Ammon's horn (tissue), 1 donor: ENCODE measurements at places on chromosomes 5 and 9.
A peak's percentile ranks its signal among the peaks of the same experiment; 100 is the strongest.

- DNase-seq, result no peak
Measured at GRCh38 chr5:100584889-100585288, 49.7 kb downstream of the FAM174A start.

DNA sequence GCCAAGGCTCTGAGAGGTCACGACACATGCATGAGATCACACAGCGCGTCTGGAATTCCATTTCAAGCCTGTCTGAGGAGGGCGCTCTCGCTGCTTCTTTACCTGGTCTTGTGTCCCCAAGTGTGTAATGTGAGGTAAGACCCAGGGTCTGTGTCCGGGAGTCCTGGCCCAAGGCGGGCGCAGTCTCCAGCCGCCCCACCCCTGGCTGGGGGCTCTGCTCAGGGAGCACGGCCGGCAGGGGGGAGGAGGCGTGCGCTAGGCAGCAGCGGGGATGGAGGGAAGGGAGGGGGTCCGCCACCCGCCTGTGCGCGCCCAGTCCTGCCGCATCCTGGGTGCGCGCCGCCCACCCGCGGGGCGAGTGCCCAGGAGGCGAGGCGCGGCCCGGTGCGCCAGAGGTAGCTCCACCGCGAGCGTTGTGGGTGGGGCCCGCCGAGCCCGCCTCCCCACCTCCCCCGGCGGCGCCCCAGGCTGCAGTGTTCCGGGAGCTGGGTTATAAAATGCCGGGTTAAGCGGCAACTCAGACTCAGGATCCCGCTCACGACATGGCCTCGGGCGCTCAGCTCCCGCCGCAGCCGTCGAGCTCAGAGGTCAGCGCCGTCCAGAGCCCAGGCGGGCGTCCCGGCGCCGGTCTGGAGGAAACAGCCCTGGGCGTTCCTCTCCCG, at the start of gene CCNI2:
Gene CCNI2 (plus strand): TSS at position 473 of the 662 bp plus-strand sequence. CDS start 70 bp downstream, at position 543.
- peak; percentile 68 for DNase-seq

GRCh38 chr9:122263699-122264349, 816 bp downstream of the RBM18 start:
- DNase-seq, result no peak

DNA sequence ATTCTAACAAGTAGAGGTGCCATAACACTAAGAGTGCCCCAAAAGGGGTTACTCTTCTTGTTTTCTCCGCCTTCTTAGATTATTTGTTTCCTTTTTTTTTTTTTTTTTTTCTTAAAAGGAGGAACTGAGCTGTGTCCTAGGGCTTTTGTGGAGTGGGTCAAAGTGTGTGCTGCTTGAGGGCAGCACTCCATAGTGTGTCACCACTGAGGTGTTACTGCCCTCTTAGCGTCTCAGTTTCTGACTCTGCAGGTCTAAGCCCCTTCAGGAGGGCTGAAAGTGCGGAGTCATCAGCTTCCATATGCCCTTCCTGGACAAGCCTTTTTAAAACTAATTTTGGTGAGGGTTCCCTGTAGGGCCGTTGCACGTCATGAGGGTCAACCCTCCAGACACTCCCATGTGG, 12.6 kb upstream of the NANS start:
- no peak for DNase-seq

GRCh38 chr9:36893911-36894310, 140.2 kb downstream of the PAX5 start:
- DNase-seq, result no peak

GRCh38 chr5:2996248-2996647, 244.8 kb upstream of the IRX2 start:
- DNase-seq, result no peak

DNA sequence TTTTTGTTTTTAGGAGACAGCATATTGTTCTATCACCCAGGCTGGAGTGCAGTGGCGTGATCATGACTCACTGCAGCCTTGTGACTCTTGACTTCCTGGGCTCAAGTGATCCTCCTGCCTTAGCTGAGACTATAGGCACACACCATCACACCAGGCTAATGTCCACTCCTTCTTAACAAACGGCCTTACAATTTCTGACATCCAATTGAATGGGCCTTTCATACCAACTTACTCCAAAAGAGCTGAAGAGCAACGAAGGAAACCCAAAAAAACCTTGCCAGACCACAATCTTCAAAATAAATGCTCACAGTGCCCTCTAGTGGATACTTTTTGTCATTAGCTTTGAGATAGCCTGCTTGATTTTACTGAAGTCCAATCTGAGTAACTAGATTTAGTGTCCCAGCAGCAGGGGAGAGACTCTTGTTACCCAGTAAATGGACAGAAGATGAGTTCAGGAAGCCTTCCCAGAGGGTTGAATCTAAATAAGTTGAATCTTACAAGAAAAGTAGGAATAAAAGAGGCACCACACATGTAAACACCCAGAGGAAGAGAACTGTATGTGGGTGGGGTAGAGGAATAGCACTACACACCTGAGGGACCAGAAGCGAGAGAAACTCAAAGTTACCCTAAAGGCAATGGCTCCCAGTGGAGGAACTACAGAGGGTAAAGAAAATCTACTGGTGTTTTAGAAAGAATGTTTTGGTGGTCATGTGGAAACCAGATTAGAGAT, 9.3 kb downstream of the ZNF622 start:
- peak; percentile 57 for DNase-seq

- DNase-seq, result no peak
Measured at GRCh38 chr5:144247131-144247530, 76.5 kb downstream of the KCTD16 start.

DNA sequence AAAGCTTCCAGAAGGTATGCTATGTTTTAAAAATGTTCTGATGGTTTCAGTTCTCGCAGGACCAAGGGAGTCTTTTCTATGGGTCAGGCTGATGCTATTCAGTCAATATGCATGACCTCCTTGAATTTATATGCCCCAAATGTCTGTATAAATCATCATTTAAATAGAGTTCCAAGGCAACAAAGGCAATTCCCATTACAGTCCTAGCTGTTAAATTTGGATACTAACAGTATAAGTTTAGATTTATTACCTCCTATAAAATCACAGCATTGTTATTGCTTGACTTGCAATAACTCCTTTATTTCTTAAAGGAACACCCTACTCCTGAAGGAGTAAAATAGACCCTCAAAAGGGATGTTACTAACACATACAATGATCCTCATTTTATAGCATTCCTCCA, 387.7 kb upstream of the CHD1 start:
- DNase-seq, result no peak

GRCh38 chr5:134130239-134130945, 15.9 kb downstream of the TCF7 start:
- DNase-seq, result no peak

DNA sequence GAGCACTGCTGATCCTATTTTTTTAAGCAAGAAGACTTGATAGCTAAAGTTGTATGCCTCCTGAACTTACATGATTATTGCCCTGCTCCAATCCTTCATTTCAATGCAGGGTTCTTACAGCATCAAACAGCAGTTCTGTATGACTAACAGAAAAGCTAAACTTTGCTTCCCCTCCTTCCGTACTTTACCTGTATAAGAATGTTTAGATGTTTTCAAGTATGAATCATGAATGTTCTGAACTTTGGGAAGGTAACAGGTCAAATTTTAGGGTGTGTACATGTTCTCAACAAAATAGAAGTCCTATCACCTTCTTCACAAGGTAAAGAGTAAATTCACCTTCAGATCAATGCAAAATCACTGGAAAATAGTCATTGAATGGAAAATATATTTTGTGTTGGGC, 972.6 kb upstream of the SEMA6A start:
- no peak for DNase-seq

DNA sequence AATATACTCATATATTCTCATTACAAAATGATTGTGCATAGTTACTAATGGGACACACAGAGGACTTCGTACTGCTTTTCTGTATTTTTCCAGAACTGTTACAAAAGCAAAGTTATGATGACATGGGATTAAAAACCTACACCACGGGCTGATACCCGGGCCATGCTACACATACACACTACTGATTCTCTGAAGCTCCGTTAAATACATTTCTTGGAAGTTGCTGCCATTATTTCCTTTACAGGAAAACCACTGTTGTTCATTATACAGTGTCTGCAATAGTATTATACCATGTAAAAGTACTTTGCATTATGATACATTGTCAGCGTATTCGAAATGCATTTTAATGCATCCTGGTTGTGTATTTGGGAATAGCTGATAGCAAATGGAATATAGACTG, 32.5 kb downstream of the EBF1 start:
- DNase-seq, result no peak

GRCh38 chr5:10856683-10857337, 95.8 kb upstream of the DAP start:
- peak; percentile 77 for DNase-seq

GRCh38 chr5:97383996-97384395, 200.9 kb upstream of the RIOK2 start:
- DNase-seq, result no peak

DNA sequence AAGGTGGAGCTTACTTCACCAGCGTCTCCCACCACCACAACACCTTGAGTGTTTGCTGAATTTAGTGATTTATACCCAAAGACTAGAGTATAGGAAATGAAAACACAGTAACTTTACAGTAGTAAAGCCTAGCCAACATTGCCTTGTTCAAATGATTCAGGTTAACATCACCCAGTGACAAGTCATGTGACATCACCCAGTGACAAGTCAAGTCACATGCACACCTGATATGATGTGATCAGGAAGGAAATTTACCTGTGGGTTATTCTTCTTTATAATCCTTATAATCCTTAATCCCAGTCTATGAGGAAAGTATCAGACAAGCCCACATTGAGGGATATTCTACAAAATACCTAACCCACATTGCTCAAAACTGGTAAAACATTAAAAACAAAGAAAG, 545.6 kb upstream of the MEF2C start:
- DNase-seq, result no peak

- DNase-seq, result no peak
Measured at GRCh38 chr9:93994132-93994531, 39.0 kb upstream of the BARX1 start.

DNA sequence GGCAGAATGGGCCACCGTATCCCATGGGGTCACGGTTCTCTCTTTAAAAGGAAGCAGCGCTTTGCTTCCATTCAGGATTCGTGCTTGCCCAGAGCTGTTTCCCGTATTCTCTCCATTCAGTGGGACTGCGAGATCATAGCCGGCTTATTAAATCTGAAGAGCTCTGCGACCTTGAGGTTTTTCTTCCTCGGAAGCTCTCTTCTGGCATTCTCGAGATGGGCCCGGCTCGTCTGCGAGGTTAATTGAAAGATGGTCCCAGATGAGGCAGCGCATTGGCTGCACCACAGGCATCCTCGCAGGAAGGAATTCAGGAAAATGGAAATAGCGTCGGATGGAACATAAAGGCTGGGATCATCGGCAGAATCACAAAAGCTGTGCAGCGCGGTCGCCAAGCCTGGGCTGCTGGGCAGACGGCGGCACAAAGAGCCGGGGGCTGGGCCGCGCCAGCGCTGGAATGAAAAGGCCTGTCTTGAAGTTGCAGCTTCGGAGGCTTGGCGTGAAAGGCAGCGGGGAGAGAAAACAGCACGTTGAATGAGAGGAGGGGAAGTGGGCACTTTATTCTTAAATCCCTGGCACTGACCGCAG, 236.2 kb downstream of the IRX2 start:
- DNase-seq, result peak; percentile 18

DNA sequence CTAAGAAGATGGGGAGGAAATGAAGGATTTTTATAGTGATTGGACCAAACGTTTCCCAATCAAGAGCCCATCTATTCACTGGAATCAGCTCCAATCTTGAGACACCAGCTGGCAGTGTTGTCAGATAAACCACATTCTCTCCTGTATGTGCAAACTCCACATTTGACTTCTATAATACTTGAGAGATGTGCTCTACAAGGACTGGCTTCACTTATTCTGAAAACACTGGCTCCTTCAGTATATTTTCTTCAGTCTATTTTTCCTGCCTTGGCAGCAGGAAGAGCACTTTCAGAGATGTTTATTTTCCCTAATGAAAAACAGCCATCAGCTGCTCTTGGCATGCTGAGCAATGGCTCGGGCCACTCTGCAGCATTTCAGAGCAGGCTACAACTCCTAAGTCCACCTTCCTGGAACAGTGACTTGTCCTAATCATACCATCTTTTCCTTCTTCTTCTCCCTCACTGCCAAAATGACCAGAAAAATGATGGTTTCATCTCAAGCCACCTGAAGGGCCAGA, 96.9 kb upstream of the FSTL4 start:
- peak; percentile 58 for DNase-seq

DNA sequence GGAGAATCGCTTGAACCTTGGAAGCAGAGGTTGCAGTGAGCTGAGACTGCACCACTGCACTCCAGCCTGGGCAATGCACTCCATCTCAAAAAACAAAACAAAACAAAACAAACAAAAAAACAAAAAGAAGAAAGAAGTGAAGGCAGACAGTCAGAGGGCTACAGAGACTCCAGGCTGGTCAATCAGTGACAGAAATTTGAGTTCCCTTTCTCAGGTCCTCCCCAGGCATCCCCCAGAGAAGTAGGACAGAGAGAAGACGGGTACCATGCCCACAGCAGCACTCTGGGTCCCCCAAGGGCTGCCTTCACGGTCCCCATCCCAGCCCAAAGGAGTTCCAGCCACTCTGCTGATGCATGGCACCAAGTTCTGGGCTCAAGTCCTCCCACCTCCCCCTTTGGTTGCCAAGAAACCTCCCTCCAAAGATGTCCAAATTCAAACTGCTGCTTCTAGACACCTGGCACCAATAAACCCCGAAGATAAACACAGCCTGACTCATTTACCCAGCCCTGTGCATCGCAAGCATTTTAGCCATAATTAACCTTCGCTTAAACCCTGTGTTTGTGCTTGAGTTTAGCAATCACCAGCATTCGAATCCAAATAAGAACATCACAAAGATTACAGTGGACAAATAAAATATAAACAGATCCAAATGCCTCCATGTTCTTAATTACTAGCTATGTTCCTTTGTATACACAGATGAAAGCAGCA, 24.0 kb downstream of the SEMA4D start:
- DNase-seq, result no peak

DNA sequence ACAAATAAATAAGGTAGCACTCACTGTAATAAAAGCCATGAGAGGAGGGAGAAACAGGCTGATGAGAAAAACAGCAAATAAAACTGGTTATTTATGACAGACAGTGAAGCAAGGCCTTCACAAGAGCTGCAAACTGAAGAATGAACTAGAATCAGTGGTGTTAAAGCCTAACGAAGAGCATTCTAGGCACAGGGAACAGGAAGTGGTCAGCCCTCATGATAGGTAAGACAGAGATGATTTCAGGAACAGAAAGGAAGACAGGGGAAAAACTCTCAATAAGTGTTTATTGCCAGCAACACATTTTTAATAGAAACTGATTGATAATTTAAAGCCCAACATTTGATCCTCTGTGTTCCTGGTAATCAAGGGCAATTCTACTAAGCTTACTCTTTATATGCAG, 124.5 kb downstream of the EDIL3 start:
- no peak for DNase-seq

DNA sequence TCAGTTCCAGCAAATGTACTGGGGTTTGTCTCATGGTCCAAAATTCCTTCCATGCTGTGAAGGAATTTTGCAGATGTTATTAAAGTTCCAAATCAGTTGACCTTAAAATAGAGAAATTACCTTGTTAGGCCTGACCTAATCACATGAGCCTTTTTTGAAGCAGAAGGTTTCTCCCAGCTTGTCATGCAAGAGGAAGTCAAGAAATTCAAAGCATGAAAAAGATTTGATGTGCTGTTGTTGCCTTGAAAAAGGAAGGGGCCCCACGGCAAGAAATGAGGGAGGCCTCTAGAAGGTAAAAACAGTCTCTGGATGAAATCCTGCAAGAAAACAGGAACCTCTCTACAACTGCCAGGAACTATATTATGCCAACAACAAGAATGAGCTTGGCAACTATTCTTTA, 24.2 kb upstream of the HAPLN1 start:
- no peak for DNase-seq
